Putamen (tissue), 1 donor: ENCODE measurements at places on chromosomes 7 and 10.

GRCh38 chr7:123075838-123076467, 80.5 kb upstream of the TAS2R16 start:
- no peak for DNase-seq

GRCh38 chr7:43195256-43195655, 82.8 kb downstream of the HECW1 start:
- DNase-seq = no peak

- DNase-seq = no peak
Measured at GRCh38 chr10:68110027-68110426, 739 bp downstream of the MYPN start.

DNA sequence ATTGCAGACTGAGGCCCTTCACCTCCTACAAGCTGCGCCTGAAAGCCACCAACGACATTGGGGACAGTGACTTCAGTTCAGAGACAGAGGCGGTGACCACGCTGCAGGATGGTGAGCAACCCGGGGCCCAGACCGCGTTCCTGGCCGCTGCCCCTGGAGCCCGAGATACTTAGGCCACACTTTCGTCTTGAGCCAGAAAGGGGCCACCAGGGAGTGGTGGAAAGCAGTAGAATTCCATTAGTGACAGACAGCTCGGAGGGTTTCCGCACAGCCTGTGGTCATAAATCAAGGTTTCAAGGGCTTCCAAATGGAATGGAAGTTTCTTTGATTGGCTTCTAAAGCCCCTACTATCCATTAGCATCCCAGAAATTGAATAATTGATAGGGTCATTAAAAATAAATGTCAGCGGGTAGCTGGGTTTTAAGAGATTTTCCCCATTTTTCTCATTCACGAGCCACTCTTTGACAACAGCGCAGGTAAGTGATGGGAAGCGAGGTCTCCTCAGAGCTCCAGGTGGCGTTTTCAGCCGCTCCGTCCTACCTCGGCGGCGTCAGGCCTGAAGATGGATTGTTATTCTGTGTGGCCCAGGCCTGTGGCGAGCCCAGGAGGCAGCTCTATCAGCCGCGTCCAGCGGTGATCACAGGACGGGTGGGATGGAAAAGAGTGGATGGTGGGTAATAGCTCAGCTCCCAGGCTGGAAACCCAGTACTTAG, 523.5 kb upstream of the FOXK1 start:
- no peak for DNase-seq

GRCh38 chr10:29243750-29244149, 45.1 kb upstream of the LYZL1 start:
- DNase-seq = no peak

- no peak for DNase-seq
Measured at GRCh38 chr7:155869784-155870076, 57.5 kb upstream of the SHH start.

DNA sequence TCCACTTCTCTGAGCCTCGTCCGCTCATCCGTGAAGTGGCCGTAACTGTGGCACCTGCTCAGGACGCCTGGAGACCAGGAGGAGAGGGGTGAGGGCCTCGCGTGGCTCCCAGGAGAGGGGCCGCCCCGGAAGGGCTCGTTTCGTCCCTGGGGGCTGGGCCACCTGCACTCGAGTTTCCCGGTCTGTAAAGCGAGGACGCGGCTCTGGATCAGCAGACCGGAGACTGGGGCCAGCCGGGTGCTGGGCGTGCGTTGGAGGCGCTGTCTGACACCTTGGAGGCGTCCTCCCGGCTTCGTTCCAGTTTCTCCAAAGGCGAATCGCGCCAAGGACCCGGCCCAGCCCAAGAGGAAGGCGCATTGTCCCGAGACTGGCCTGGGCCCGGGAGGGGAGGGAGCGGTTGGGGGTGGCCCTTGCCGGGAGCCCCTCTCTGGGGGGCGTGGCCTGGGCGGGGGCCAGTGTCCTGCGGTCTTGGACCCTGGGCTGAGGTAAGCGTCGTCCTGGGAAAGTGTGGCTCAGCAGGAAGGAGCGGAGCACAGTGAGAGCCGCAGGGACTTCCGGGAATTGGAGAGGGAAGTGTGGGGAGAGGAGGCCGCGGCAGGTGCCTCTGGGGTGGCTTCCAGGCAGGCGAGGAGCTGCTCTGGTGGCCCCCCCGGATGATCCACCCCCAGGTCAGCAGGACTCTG, 89.6 kb downstream of the FOXL3 start:
- DNase-seq = no peak

- DNase-seq = no peak
Measured at GRCh38 chr7:1019255-1019785, 25.0 kb upstream of the GPR146 start.

- no peak for DNase-seq
Measured at GRCh38 chr10:3251172-3251571, 78.6 kb upstream of the PITRM1 start.

GRCh38 chr7:77657427-77658224, 38.6 kb upstream of the RSBN1L start:
- peak; percentile 26 for DNase-seq

- no peak for DNase-seq
Measured at GRCh38 chr7:146314962-146315361, 198.4 kb downstream of the CNTNAP2 start.

DNA sequence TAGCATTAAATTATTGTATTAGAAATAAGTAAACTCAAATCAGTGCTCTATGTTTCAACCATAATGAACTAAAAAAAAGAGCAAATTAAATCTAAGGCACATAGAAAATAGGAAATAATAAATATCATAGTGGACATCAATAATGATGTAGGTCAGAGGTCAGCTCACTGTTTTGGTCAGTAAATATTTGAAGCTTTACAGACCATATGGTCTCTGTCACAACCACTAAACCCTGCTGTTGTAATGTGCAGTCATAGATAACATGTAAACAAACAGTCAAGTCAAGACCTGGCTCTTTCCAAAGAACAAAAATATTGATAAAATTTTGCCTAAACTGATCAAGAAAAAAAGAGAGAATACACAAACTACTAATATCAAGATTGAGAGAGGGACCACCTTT, 615.0 kb downstream of the SH2D4B start:
- no peak for DNase-seq

DNA sequence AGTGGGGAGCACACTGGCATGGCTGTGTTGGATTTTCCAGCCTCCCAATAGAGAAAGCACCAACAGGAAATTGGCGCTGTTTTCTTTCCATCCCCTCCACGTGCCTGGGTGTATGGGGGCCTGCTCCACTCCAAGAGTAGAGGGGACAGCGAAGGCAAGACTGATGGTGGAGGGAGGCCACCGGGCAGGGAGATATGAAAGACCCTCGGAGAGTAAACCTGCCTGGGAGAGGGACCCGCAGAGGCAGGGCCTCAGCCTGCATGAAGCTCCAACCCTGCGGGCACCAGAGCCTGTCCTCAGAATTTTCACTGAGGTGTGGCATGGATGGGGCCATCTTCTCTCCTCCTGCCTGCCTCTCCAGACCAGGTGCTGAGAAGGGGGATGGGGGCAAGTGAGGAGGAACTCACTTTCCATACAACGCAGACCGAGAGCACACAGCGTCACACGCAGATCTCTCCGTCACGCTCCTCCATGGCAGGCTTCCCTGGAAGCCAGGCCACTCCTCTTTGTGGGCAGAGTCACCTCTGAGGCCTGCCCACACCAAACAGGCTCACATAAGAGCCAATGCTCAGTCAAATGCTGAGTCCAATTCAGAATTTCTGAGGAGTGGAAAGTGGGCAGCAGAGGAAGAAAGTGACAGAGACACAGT, 18.8 kb downstream of the ANXA11 start:
- no peak for DNase-seq

- DNase-seq = no peak
Measured at GRCh38 chr7:26880852-26881251, 16.5 kb upstream of the SKAP2 start.

GRCh38 chr7:26429168-26429567, 137.5 kb downstream of the SNX10 start:
- DNase-seq = no peak

DNA sequence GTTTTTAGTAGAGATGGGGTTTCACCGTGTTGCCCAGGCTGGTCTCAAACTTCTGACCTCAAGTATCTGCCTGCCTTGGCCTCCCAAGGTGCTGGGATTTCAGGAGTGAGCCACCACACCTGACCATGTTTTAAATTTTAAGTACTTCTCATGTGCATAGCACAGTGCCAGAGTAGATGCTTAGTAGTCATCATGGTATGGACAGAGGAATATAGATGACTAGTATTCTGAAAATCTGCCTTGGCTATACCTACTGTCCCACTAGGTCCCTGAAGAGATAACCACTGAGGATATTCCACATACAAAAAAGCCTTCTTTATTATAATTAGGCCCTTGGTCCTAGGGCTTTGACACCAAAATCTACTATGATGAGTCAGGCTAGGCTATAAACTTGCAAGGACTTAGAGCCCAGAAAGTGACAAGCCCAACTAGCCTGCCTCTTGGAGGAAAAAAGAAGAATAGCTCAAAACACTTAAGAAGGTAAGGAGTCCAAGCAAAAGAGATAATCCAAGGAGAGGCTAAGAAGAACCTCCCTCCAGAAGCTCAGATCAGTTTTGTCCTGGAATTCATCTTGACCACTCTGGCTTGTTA, 34.0 kb downstream of the LUC7L2 start:
- no peak for DNase-seq

DNA sequence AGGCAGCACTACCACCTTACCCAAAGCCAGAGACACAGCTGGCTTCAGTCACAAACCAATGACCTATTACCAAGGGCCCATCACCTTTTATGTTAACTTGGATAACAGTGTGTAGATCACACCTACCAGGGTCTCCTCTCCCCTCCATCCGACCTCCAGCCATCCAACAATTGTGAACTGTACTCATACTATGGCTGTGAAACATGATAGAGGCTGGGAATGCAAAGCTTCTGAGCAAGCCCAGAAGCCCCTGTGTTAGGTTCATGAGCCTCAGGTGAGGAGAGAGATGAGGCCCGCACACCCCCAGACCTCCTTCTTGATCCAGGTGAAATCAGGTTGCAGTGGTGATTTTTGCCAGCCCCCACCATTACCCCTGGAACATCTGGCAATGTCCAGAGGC, 47.7 kb downstream of the PNLIPRP2 start:
- DNase-seq = no peak

- no peak for DNase-seq
Measured at GRCh38 chr10:77628906-77629730, 8.5 kb downstream of the KCNMA1 start.

DNA sequence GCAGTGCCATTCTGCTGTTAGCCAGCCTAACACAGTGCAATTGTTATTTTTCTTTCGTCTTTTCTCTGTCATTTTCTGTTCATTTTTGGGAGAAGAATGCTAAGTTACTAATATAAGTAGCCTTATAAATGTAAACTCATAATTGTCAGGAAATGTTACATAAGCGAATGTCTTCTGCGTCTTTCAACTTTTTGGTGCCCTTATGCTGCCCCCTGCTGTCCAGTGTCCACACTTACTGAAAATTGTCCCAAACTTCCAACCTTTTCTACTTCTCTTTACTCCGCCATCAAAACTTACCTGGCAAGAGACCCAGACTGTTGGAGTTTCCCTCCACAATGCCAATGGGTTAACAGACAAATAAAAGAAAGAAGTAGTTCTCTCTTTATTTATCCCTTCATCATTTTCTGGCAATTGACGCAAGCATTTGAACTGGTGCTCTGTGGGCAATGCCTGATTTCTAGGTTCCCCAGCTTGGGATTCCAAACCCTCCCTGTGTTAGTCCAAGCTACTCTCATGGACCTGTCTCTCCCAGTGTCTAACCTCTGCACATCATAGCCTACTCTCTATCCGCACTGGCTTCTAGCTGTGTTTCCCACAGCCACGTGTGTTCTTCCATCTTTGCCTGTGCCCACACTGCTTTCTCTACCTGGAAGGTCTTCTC, 21.0 kb upstream of the EPC1 start:
- DNase-seq = peak; percentile 76

DNA sequence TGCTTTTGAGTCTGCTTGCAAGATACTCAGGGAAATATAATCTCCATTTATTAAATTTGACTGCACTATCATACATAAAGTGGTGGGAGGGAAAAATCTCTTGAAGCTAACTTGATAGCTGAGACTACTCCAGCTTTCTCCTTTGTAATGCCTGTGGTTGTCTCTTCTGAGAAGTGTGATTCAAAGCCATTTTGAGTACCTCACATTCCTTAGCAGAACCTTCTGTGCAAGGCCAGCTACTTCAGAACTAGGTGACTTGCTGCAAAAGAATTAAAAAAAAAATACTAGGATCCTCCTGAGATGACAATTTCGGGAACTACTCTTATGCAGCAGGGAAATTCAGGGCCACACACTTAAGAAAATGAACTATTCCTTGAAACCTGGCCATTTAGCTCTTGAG, 294.8 kb downstream of the MDFIC start:
- no peak for DNase-seq

DNA sequence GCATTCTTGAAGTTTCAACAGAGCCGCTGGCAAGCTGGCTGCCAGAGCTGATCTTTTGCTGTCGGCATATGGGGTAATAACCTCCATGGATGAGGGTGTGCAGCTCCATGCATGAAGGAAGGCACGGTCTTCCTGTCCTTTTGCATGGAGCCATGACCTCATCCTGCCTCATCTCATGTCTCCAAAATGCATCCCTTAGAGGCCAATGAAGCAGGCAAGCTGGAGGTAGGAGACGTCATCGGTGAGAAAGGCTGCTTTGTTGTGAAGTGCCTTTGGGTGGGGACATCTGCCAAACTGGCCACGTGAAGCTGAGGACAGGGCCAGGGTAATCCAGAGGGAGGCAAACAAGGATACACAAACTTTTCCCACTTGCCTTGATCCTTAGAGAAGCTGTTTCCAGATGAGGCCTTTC, 161.5 kb upstream of the TBX20 start:
- no peak for DNase-seq

GRCh38 chr7:128878226-128879105, 15.8 kb downstream of the ATP6V1F start:
- DNase-seq = no peak

DNA sequence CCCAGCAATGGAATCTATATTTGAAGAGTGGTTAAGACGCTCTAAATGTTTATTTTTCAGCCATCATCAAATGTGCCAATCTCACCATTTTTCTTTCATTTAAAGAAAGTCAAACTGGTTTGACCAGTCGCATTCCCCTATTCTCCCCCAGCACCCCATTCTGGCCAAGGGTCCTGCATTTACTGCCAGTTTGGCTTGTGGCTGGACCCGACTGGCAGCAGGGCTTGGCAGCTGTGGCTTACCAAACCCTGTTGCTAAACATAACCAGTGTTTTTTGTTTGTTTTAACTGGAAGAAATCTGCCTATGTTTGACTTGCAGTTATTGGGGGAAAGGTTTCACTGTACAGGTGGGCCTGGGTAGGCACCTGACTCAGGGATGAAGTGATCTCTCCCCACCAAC, 116.3 kb downstream of the CYP26A1 start:
- no peak for DNase-seq

DNA sequence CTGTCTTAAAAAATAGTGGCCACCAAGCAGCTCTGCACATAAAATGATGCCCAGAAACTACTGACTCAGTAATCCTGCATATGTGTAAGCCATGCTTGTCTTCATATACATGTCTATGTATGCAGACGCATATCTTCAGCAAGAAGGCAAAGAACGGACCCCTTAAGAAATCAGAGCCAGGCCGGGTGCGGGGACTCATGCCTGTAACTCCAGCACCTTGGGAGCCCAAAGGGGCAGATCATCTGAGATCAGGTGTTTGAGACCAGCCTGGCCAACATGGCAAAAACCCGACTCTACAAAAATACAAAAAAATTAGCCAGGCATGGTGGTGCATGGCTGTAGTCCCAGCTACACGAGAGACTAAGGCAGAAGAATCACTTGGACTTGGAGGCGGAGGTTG, 295.0 kb downstream of the TCERG1L start:
- no peak for DNase-seq

- DNase-seq = no peak
Measured at GRCh38 chr10:132133449-132134240, 53.1 kb upstream of the DPYSL4 start.
